ENCODE measurements at places on chromosomes 5 and 9.

DNA sequence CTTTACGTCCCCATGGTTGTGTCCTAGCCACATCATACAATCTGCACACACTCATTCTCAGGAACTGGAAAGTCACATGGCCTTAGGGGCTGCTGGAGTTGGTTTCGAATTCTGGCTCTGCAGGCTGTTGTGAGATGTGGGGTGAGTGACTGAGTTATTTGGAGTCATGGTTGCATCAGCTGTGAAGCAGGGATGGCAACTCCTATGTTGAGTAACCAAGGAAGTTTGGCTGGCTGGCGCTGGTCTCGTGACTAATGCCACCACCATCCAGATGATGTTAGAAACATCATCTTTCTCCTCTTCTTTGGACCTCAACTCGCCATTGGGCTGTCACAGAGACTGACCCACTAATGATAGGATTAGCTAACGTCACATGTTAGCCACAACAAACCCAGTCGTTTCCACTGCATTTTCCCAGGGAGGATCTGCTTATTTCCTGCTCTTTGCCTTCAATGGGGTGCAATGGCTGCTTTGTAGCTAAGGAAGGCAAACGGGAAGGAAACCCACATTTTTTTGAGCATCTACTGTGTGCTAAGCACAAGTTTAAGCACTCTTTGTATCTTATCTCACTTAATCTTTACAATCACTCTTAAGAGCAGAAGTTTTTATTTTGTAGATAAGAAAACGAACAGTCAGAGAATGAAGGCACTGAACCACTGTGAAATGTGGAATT lies 78.1 kb upstream of the UBTD2 start:
- DNase-seq = no peak

- no peak for DNase-seq
Observed at GRCh38 chr5:158813275-158813674, 286.4 kb downstream of the EBF1 start.

- no peak for DNase-seq
Observed at GRCh38 chr5:68272289-68272688, 56.7 kb downstream of the PIK3R1 start.

GRCh38 chr5:140040358-140040757 lies 2.7 kb downstream of the NRG2 start:
- no peak for DNase-seq

GRCh38 chr5:18975624-18976023 lies 1012.4 kb downstream of the CDH18 start:
- no peak for DNase-seq

- no peak for DNase-seq
Observed at GRCh38 chr9:96418920-96419690, 935 bp upstream of the ZNF367 start.

DNA sequence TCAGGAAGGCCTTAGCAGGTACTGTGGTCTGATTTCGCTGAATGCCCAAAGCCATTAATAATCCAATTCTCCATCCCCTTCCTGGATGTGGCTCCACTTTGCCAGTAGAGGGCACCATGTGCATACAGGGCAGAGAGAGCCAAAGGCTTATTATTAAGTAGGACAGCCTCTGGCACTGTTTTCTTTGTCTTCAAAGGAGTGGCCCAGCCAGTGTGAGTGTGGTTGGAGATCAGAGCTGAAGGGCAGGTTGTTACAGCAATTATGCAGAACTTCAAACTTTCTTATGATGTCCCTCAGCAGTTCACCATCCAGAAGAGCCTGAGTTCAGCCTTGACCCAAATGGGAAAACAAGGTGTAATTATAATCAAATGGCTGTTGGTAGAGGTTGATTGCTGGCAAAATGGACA lies 38.6 kb upstream of the CEMIP2 start:
- DNase-seq = no peak

DNA sequence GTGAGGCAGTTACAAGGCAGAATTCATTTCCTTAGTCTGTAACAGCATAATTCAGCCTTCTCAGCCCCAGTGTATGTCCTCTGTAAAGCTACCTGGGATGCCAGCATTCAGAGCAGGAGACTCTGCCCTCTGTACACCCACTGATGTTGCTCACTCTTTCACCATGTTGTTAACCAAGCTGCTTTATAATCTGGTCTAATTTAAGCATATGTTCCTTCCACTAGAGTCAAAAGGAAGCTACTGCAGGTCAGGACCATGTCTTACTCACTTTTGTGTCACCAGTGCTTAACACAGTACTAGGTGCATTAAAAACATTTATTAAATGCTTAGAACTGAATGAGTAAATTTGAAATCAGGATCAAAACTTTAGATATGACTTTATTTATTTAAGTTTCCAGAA lies 185.6 kb downstream of the FBXL17 start:
- no peak for DNase-seq

DNA sequence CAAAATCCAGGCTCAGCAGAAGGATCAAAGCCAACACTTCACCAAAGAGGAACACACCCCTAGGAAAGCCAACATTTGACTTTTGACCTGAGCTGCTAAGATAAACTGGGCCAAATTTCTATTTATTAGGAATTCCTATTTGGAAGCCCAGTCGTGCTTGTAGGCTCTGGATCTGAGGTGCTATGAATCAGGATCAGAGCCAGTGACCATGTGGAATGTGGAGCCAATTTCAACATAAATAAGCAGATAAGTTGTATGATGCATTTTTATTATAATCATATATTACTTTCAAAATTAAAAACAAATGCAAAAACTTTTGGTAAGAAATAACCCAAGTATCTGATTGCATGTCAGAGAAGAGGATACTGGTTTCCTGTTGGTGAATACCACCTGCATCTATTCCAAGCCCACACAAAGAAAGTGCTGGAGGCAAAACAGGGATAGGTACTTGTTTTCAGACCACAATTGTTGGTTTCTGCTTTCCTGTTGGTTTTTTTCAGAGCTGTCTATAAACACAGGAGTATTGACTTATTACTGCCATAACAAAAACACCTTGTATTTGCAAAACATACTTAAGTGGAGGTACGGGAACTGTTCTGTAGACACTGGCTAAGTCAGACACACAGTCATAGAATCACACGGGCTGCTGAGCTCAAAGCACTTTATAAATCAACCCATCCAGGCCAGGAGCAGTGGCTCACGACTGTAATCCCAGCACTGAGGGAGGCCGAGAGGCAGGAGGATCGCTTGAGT lies 52.8 kb downstream of the ARL15 start:
- DNase-seq = no peak

DNA sequence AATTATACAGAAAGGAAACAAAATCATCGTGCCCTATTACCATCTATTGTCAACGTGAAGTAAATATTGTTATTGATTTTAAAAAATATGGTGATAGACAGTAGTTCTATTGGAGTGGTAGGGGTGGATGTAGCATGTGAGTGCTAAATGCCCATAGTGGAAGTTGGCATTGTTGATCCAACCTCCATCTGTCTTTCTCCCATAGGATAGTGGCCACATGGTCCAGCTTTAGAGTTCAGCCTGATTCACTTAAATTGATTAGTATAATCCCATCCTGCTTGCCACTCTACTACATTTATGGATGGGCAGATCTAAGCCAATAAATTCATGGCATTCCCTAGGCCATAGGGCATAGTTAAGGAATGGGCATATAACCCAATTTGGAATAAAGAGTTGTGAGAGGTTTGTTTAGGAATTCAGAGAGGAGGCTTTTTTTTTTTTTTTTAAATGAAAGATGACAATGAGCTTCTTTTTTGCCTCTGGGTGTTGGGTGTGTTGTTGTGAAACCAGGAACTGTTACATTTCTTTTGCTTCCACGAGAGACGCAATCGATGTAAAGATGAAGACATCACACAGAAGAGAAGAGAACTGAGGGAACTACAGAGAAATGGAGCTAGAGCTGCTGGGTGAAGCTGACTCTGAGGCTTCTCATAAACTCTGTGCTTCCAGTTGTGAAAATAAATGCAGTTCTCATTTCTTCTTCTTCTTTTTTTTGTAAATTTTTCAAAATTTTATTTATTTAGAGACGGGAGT lies 12.5 kb upstream of the CHD1 start:
- no peak for DNase-seq

DNA sequence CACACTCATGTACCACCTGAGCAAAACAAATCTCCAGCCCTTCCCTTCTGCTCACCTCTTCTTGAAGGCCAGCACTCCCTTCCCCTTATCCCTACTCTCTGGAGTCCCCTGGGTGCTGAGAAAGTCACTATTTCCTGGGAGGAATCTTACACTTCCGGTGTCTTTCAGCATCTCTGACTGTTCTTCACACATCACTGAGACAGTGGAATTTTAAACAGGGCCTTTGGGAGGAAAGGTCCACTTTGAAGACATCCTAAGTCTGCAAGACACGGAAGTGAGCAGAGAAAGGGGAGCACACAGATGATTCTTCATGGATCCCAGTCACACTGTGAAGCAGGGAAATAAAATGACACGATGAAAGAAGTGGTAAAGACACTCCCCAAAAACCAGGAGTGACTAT lies 25.6 kb downstream of the FRMD3 start:
- no peak for DNase-seq

DNA sequence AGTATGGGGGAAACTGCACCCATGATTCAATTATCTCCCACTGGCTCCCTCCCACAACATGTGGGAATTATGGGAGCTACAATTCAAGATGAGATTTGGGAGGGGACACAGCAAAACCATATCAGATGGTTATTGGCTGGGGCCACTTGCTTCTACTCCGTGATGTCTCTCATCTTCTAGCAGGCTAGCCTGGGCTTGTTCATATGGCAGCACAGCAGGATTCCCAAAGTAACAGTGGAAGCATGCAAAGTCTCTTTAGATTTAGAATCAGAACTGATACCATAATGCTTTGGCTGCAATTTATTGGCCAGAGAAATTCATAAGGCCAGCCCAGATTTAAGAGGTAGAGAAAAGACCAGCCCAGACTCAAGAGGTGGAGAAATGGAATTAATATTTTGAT lies 126.2 kb downstream of the PTTG1 start:
- DNase-seq = no peak

GRCh38 chr5:2702096-2702879 lies 49.2 kb downstream of the IRX2 start:
- no peak for DNase-seq

DNA sequence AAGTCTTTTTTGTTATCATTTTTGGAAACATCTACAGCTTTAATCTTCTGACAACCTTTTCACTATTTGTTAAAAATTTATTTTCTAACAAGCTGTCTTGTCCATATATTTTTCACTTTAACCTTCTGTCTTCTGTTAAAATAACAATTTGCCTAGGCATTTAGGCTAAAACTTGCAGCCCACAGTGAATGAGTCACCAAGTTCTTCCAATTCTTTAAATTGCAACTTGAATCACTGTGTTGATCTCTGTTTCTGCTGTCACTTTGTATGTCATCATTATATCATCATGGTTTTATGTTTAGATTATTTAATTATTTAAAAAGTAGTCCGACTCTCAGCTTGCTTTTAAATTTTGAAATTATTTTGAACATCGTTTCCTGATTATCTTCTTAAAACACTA lies 473.8 kb upstream of the PTPRD start:
- no peak for DNase-seq

DNA sequence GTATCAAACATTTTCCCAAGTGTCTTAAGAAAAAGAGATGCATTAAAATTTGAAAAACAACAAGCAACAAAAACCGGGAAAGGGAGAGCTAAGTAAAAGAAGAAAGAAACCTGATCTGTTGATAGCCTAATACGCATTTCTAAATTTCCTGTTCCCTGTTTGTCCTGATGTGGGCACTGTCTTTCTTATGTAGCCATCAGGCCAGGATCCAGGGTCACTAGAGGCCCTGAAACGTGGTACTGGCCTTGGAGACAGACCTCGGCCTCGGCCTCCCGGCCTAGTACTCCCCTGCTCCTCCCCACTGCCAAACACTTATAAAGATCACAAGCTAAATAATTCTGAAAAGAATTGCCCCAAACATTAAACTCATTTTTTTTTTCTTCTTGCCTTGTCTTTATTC lies 547.2 kb downstream of the IRX1 start:
- no peak for DNase-seq

- no peak for DNase-seq
Observed at GRCh38 chr5:158421319-158421718, 562.4 kb upstream of the CLINT1 start.

- no peak for DNase-seq
Observed at GRCh38 chr5:53642061-53642460, 81.6 kb downstream of the NDUFS4 start.

DNA sequence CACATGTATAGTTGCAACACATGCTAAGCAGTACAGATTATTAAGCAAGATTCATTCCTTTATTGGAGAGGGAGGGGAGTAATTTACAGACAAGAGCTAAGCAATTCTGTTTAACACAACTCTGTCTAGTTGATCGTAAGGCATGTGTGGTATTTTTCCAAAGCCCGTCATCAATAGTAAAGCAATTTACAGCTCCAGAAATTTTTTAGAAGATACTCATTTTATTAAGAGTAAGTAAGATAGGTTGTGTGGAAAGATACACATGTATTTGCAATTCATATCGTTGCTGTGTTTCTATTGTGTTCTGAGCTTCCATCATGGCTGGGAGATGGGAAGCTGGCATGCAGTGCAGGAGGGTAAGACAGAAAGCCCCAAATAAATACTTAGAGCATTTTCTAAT lies 289.2 kb upstream of the TMEM161B start:
- DNase-seq = no peak

DNA sequence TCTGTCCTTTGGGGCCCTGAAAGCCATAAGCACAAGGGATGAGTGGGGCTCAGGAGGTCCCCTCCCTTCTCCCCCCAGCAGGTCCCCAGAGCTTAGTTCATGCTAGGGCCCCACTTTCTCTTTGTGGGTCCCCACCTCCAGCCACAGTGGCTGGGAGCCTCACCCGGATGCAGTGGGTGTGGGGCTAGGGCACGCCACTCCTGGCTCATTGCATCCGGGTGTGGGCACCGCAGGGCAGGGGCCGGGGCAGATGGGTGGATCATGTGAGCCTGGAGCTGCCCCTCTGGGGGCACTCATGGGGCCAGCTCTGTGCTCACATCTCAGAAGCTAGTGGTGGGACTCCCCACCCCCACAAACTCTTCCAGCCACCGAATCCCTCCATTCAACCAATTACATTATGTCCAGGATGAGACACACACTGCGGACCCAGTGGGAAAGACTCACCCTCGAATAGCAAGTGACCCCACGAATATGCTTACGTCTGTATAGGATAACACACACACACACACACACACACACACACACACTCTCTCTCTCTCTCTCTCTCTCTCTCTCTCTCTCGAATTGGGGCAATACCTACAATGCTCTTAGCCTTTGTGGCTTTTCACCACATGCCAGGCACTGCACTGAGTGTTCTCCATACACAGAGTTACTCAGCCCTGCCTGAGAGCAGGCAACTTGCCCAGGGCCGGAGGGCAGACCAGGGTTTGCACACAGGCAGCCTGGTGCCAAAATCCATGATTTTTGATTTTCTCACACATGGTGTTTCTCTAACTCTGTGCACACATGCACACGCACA lies 16.8 kb upstream of the PHYKPL start:
- no peak for DNase-seq

Data from activated naive CD4-positive, alpha-beta T cell (primary cell).